ENCODE measurements at places on chromosomes 12 and 14. TPM values are rescaled to one million over a fixed set of nuclear protein-coding genes. Genes with fewer than 3 reads are reported as not detected.

Gene CCDC38
- not detected for total RNA-seq

Gene IAPP
- total RNA-seq = not detected

- no peak overlapping the region for H3K27ac ChIP-seq
- no peaks in the 10 kb centered on the region for H3K36me3 ChIP-seq
- no peaks in the 10 kb centered on the region for H3K4me1 ChIP-seq
- no peak overlapping the region for H3K4me3 ChIP-seq
- no peak for DNase-seq
- no peaks in the 10 kb centered on the region for H3K27me3 ChIP-seq
Measured at GRCh38 chr12:102514696-102515095, 34.3 kb upstream of the IGF1 start.

Gene CCDC92
- total RNA-seq = 7.7 TPM

GRCh38 chr12:10896854-10897253 lies 12.5 kb downstream of the TAS2R13 start:
- H3K36me3 ChIP-seq = no peaks in the 10 kb centered on the region
- DNase-seq = no peak
- H3K27ac ChIP-seq = no peak overlapping the region

GRCh38 chr12:112374166-112374740 lies 8.0 kb downstream of the HECTD4 start:
- no peaks in the 10 kb centered on the region for H3K27me3 ChIP-seq
- H3K27ac ChIP-seq = no peak overlapping the region
- no peak for DNase-seq

GRCh38 chr12:91317306-91317705 lies 134.7 kb upstream of the DCN start:
- no peaks in the 10 kb centered on the region for H3K27me3 ChIP-seq
- no peaks in the 10 kb centered on the region for H3K36me3 ChIP-seq
- DNase-seq = no peak
- H3K4me1 ChIP-seq = no peaks in the 10 kb centered on the region
- no peak overlapping the region for H3K27ac ChIP-seq

DNA sequence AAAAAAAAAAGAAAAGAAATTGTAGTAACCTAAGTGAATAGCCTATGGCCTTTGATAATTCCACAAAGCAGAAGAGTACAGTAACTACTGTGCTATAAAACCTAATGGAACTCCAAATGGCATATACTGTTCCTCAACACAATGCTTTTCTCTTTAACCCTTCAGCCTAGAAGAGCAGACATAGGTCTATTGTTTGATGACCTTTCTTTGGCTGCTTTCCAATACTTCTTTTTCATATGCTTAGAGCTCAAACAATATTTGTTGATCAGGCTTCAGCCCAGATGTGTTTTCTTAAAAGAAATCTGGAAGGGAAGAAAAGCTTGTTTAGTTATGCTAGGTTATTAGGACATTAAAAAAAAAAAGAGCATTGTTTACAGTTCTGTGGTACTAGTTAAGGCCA lies 116.4 kb downstream of the NTN4 start:
- no peaks in the 10 kb centered on the region for H3K4me1 ChIP-seq
- no peak for DNase-seq
- no peaks in the 10 kb centered on the region for H3K36me3 ChIP-seq
- H3K4me3 ChIP-seq = no peak overlapping the region
- no peak overlapping the region for H3K27ac ChIP-seq

Gene ACIN1
- total RNA-seq = 225 TPM

Gene LBHD2
- not detected for total RNA-seq

- no peak for DNase-seq
- H3K36me3 ChIP-seq = no peaks in the 10 kb centered on the region
- H3K27ac ChIP-seq = no peak overlapping the region
- H3K27me3 ChIP-seq = peaks cover 3% of the 10 kb centered on the region
- H3K4me1 ChIP-seq = peaks cover 7% of the 10 kb centered on the region
Measured at GRCh38 chr12:26319511-26319910, 124.1 kb downstream of the SSPN start.

- DNase-seq = no peak
- H3K4me1 ChIP-seq = no peaks in the 10 kb centered on the region
- H3K27ac ChIP-seq = no peak overlapping the region
Measured at GRCh38 chr12:14873440-14874185, 12.0 kb downstream of the MGP start.

Gene LDHB
- 1,451 TPM for total RNA-seq

GRCh38 chr14:105280525-105280924 lies 20.3 kb downstream of the BRF1 start:
- no peak overlapping the region for H3K4me3 ChIP-seq
- H3K4me1 ChIP-seq = peaks cover 31% of the 10 kb centered on the region
- no peak for DNase-seq
- H3K27ac ChIP-seq = no peak overlapping the region
- H3K27me3 ChIP-seq = no peaks in the 10 kb centered on the region

DNA sequence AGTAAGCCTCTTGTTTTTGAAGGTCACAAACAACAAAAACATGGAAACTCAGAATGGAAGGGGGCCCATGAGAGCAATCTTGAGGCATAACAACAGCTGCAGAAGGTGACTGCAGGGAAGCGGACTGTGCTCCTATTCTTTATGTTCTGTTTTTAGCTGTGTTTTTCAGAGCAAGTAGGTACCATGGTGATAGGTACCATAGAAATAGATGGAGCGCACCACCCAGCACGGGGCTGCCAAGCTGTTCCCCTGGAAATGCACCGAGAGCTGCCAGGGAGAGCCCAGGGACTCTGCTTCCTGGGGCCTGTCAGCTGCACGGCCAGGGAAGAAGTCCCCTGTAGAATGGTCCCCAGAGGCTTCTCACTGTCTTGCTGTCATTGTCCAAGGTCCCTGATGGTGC lies 32.8 kb downstream of the DGLUCY start:
- H3K27me3 ChIP-seq = no peaks in the 10 kb centered on the region
- H3K4me3 ChIP-seq = no peak overlapping the region
- peaks cover 43% of the 10 kb centered on the region for H3K36me3 ChIP-seq

DNA sequence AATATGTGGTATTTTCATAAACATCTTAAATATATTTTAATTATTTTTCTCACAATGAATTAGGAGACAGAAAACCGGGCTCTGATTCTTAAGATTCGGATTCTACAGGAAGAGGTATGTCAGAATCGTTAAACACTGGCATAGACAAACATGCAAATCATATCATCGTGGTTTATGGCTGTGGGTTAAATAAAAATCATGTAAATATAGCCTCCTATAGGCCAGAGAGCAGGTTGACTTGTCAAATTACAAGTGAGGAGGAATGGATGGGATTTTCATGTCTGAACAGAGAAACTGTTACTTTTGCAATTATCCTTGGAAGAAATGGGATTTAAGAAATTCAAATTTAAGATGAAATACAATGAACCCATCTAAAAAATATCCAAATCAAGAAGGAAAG lies 74.9 kb upstream of the BCAT1 start:
- H3K27ac ChIP-seq = no peak overlapping the region
- no peaks in the 10 kb centered on the region for H3K4me1 ChIP-seq
- DNase-seq = no peak
- no peaks in the 10 kb centered on the region for H3K36me3 ChIP-seq

GRCh38 chr14:83347874-83348273 lies 1814.2 kb upstream of the SEL1L start:
- no peak for DNase-seq
- no peaks in the 10 kb centered on the region for H3K4me1 ChIP-seq
- no peaks in the 10 kb centered on the region for H3K27me3 ChIP-seq
- H3K36me3 ChIP-seq = no peaks in the 10 kb centered on the region

DNA sequence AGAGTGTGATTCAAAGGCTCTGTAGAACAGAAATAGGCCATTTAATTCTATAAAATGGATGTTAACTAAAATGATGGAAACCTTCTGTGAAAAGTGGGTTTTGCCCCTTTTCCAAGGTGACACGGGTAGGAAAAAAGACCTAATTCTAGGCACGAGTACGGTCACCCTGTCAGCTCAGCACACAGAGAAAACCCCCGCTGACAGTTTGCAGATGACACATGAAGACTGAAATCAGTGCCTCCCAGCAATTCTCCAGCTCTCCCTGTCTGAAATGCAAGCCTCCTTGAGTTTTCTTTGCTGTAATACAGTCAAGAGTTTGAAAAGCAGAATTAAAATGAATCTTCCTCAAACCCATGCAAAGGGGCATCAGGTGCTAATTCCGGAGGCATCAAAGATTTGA lies 230.0 kb downstream of the TMEM132D start:
- H3K27me3 ChIP-seq = no peaks in the 10 kb centered on the region
- H3K4me3 ChIP-seq = no peak overlapping the region
- H3K36me3 ChIP-seq = no peaks in the 10 kb centered on the region
- H3K27ac ChIP-seq = no peak overlapping the region

GRCh38 chr14:51168215-51168613 lies 71.8 kb upstream of the TMX1 start:
- no peak for DNase-seq
- no peak overlapping the region for H3K27ac ChIP-seq
- no peak overlapping the region for H3K4me3 ChIP-seq
- H3K36me3 ChIP-seq = no peaks in the 10 kb centered on the region
- no peaks in the 10 kb centered on the region for H3K27me3 ChIP-seq

- peaks cover 2% of the 10 kb centered on the region for H3K27me3 ChIP-seq
- no peak for DNase-seq
- H3K36me3 ChIP-seq = no peaks in the 10 kb centered on the region
- H3K4me1 ChIP-seq = no peaks in the 10 kb centered on the region
Measured at GRCh38 chr12:90859591-90859990, 95.4 kb downstream of the CCER1 start.

Gene PPP1R12A
- total RNA-seq = 85.0 TPM

- peaks cover 16% of the 10 kb centered on the region for H3K27me3 ChIP-seq
- no peak overlapping the region for H3K27ac ChIP-seq
- no peaks in the 10 kb centered on the region for H3K36me3 ChIP-seq
- H3K4me1 ChIP-seq = peaks cover 7% of the 10 kb centered on the region
- H3K4me3 ChIP-seq = no peak overlapping the region
- DNase-seq = no peak
Measured at GRCh38 chr14:66099931-66100330, 386.2 kb upstream of the CCDC196 start.

DNA sequence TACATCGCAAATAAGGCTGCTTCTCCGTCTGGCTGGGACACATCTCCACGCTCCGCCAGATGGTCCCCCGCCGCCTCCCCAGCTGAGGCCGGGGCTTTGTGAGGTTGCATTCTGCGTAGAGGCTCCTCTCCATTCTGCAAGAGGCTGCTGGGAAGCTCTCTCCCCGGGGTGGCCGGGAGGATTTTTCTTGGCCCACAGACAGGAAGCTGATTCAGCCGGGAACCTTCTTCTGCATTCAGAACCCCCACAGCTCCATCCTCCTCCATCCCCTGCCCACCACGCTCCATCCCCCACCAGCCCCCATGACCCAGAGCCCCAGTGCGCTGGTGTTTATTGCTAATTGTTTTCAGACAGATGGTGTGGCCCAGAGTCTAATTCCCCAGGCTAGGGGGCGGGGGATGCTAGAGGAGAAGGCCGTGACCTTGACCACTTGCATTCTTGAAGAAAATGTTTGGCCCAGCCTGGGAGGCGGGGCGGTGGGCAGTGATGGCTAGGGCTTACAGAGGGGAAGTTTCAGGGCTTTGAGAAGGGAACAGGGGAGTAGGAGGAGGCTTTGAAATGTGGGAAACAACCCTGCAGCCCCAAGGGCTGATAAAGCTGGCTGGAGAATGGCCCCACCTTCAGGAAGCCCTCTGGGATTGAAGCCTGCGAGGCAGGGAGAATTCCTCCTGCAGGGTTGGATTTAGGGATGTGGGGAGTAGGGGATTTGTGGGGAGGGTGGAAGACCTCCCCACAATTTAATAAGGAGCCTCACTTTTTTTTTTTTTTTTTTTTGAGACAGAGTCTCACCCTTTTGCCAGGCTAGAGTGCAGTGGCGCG lies 88.5 kb upstream of the NCOR2 start:
- H3K4me3 ChIP-seq = no peak overlapping the region
- peaks cover 12% of the 10 kb centered on the region for H3K27me3 ChIP-seq
- no peak overlapping the region for H3K27ac ChIP-seq

- no peaks in the 10 kb centered on the region for H3K4me1 ChIP-seq
- no peak overlapping the region for H3K4me3 ChIP-seq
- no peak overlapping the region for H3K27ac ChIP-seq
Measured at GRCh38 chr14:58866391-58866790, 228.6 kb downstream of the DACT1 start.

GRCh38 chr12:57091638-57092528 lies 3.0 kb downstream of the NAB2 start:
- peaks cover 77% of the 10 kb centered on the region for H3K4me1 ChIP-seq
- DNase-seq = no peak
- H3K4me3 ChIP-seq = peak overlapping the region; percentile 83
- H3K27me3 ChIP-seq = peaks cover 2% of the 10 kb centered on the region
- peak overlapping the region; percentile 76 for H3K27ac ChIP-seq
- H3K36me3 ChIP-seq = peaks cover 55% of the 10 kb centered on the region

- H3K27ac ChIP-seq = no peak overlapping the region
- no peak for DNase-seq
- H3K4me3 ChIP-seq = no peak overlapping the region
- no peaks in the 10 kb centered on the region for H3K27me3 ChIP-seq
- no peaks in the 10 kb centered on the region for H3K36me3 ChIP-seq
- H3K4me1 ChIP-seq = peaks cover 41% of the 10 kb centered on the region
Measured at GRCh38 chr12:98403385-98403784, 112.0 kb upstream of the TMPO start.

Gene SLC10A1
- total RNA-seq = not detected

DNA sequence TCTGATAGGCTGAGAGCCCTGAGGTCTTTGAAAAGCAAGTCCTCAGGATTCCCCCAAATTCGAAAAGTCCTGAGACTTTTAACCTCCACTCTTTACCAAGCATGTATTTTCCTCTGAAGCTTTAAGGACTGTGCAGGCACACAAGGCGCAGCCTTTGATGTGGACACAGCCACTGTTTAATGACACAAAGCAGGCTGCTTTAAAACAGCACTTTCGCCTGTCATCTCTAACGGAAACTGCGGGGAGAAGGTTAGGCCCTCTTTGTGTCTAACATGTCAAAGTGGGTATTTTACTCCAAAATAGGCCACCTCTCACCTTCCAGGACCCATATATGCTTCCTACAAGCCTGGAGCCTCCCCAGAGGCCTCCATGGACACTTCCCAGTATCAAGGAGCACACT lies 159.2 kb downstream of the GCH1 start:
- no peak overlapping the region for H3K27ac ChIP-seq
- H3K27me3 ChIP-seq = peaks cover 27% of the 10 kb centered on the region
- DNase-seq = no peak
- peaks cover 34% of the 10 kb centered on the region for H3K4me1 ChIP-seq
- H3K4me3 ChIP-seq = no peak overlapping the region

Gene PLEKHG3
- total RNA-seq = 6.2 TPM

- no peaks in the 10 kb centered on the region for H3K27me3 ChIP-seq
- no peaks in the 10 kb centered on the region for H3K4me1 ChIP-seq
- no peak overlapping the region for H3K27ac ChIP-seq
- H3K36me3 ChIP-seq = no peaks in the 10 kb centered on the region
Measured at GRCh38 chr14:79098324-79098723, 928.2 kb downstream of the NRXN3 start.

Measured in activated T-helper 1 cell treated with anti-CD3 and anti-CD28 coated beads, Interleukin-12 subunit alpha, Interleukin-12 subunit beta, Interleukin-2, Interleukin-4 antibody, amounts not matched to agents 30 ng/mL and 10 ng/mL and 1 ng/mL, durations not matched to agents 14 hours and 24 hours and 36 hours (primary cell).